ENCODE measurements at places on chromosomes 4 and X. TPM values are rescaled to one million over a fixed set of nuclear protein-coding genes. Genes with fewer than 3 reads are reported as not detected.

GRCh38 chrX:12013211-12013618 lies 125.1 kb upstream of the FRMPD4 start:
- H3K4me3 ChIP-seq, result no peak overlapping the region
- no peaks in the 10 kb centered on the region for H3K27me3 ChIP-seq
- no peak for DNase-seq
- no peak overlapping the region for H3K27ac ChIP-seq
- H3K36me3 ChIP-seq, result no peaks in the 10 kb centered on the region
- no peaks in the 10 kb centered on the region for H3K4me1 ChIP-seq

GRCh38 chr4:172095161-172095560 lies 282.0 kb downstream of the GALNTL6 start:
- no peak overlapping the region for H3K4me3 ChIP-seq
- H3K27ac ChIP-seq, result no peak overlapping the region
- no peaks in the 10 kb centered on the region for H3K27me3 ChIP-seq
- H3K36me3 ChIP-seq, result no peaks in the 10 kb centered on the region

SLC7A11 gene
- total RNA-seq, result under 0.01 TPM

- no peak overlapping the region for H3K27ac ChIP-seq
- no peaks in the 10 kb centered on the region for H3K27me3 ChIP-seq
- H3K4me3 ChIP-seq, result no peak overlapping the region
- no peaks in the 10 kb centered on the region for H3K4me1 ChIP-seq
- DNase-seq, result no peak
Measured at GRCh38 chrX:7109838-7110793, 37.4 kb upstream of the STS start.

- no peak overlapping the region for H3K4me3 ChIP-seq
- H3K36me3 ChIP-seq, result no peaks in the 10 kb centered on the region
- H3K4me1 ChIP-seq, result peaks cover 47% of the 10 kb centered on the region
- no peak overlapping the region for H3K27ac ChIP-seq
- H3K27me3 ChIP-seq, result no peaks in the 10 kb centered on the region
Measured at GRCh38 chrX:10507876-10508275, 112.5 kb downstream of the MID1 start.

DNA sequence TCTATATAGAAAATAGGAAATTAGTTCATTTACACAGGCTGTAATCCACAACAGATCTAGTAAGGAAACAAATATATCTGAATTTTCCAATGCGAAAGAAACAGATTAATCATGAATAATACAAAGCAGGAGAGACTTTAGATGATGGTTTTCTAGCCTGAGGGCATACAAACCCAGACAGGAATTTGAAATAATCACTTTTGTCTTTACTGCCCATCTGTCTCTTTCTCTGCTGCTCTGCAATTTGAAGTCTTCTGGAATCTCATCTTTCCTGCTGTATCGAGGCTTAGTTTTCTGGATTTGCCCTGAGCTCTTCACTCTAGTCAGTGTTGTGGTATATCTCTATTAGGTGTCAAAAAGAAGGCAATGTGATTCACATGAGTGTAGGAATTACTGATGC lies 711.8 kb upstream of the FAM241A start:
- no peak overlapping the region for H3K27ac ChIP-seq
- no peak for DNase-seq
- H3K36me3 ChIP-seq, result no peaks in the 10 kb centered on the region
- no peak overlapping the region for H3K4me3 ChIP-seq
- no peaks in the 10 kb centered on the region for H3K27me3 ChIP-seq

GRCh38 chr4:19379191-19379708 lies 872.5 kb upstream of the SLIT2 start:
- H3K4me3 ChIP-seq, result no peak overlapping the region
- no peak for DNase-seq
- no peak overlapping the region for H3K27ac ChIP-seq

PDZD11 gene
- total RNA-seq, result 27.7 TPM
